ENCODE measurements at places on chromosomes 6 and 20.

- DNase-seq, result no peak
These were observed 94.2 kb downstream of the FAM50B start for GRCh38 chr6:3943331-3943765.

DNA sequence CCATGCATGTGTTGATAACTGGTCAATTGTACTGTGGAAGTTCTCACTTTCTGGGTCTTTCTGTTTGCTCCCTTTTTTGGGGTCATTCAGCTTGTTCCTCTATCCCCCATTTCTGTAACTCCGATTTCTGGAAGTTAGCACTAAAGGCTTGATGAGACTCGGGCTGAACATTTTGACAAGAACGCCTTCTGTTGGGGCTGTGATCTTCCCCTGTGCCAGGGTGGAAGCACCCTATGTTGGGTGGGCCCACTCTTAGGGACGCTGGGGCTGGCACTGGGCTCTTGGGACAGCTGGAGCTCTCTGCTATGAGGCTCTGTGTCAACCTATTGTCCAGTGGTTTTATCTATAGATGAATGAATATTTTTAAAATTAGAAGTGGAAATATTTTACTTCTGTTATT, 60.1 kb upstream of the FRMD1 start:
- no peak for DNase-seq

DNA sequence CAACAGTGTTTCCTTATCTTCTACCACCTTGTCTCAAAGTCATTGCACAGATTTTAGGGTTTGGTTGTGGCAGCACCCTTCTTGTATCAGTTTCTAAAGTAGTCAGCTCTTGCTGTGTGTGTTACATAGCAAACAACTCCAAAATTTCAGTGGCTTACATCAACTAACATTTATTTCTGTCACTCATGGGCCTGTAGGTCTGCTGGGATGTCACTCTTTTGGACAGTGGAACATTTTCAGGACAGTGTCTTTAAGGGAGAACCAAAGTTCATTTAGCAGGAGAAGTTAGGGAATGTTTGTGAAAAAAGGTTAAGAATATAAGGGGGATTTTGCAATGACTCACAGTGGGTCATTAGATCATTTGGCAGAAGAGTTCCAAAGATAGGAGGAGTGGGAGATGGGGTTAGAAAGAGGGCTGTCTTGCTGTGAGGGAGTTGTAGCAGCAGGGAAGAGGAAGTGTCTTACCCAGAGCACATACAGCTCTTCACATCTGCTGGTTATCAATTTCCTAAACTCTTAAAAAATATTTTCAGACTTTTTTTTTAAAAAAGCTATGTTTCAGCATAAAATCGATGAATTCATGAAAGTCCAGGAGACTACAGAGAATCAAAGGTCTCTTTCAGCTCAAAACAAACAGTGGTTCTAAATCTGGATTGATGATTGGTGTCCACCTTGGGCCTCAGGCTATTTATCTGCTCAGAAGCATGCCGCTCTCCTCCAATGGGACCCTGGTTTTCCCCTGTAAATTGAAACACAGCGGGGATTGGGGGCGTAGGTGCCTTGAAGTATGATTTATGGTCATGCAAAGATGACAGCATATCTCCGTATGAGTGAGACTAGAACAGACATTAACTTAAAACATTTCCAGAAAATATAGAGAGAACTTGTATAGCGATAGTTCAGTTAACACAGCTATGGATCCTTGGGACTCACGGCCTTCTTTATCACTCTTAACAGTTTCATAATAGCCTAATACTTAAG, 117.3 kb downstream of the B3GAT2 start:
- DNase-seq, result no peak

DNA sequence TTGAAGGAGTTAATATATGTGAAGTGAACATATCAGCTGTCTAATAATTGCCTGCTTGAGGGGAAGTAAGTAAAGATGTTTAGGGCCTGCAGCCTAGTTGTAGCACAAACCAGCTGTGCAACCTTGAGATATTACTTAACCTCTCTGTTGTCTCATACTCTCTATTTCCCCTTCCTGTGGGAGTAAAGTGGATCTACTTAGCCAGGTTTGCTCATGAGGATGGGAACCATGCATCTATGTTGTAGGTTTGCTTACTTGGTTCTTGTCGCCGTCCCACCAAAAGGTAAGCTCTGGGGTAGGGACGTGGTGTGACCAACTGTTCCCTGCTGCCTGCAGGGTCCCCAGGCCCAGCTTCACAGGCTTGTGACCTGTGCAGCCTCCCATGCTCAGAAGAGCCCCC, 362.7 kb upstream of the SULF2 start:
- DNase-seq, result no peak

DNA sequence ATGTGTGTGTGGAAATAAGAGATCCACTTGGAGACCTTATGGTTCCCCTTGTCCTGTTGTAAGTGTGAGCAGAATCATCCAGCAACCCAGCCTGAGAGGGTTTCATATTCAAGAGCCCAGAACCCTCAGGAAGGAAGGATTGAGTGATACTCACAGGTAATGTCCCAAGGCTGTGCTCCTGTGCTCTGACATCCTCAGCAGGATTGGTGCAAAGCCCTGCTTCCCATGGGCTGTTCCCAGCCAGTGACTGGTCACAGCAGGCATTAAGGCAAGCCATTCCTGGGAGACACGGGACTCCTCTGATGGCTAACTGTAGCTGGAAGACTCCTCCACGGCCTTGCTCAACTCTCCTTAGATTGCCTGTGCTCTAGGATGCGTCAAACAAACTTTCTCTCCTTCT, 33.8 kb upstream of the HLA-G start:
- DNase-seq, result no peak

- no peak for DNase-seq
These were observed 28.4 kb downstream of the COL19A1 start for GRCh38 chr6:69894578-69895347.

DNA sequence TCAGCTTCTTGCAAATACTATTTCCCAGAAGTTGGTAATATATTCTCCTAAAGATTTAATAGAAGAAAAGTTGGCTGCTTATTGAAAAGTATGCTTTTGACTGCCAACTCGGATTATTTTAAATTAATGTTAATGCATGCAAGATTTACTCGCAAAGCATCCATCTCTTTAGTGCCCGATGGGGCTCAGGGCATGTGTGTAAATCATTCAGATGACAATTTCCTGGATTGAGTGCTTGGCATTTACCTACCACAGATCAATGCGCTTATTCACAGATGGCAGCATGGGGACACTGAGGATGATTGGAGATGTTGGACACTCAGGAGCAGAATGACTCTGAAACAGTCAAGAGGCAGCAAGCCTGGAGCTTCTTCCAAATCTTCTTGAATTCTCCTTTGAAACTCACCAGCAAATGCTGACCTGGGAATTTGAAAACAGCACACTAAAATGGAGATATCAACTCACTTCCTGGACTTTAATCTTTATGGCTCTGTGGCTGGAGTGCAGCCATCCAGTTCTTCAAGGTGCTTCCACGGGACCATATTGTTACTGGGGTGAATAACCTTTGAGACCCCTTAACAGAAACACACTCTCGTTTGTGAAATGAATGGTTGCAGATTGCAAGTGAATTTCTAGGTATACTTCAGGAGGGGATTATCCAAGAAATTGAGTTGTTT, 34.1 kb upstream of the TIAM2 start:
- DNase-seq, result no peak

DNA sequence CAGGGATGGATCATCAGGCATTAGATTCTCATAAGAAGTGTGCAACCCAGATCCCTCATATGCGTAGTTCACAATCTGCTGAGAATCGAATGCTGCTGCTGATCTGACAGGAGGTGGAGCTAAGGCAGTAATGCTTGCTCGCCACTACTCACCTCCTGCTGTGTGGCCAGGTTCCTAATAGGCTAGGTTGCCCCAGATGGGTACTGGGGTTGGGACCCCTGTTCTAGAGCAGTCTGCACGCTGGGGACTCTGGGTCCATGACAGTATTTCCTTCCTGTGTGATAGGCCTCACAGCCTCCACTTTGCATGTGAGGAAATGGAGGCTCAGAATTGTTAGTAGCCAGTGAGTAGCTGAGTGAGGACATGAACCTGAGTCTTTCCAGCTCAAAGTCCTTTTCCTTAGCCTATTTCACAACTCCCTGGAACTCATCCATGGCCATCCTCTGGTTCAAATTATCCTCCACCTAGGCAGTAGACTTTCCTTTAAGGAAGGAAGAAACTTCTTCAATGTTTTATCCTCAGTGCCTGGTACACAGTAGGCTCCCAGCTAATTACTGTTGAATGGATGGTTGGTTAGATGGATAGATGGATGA, 117.2 kb downstream of the SYCP2 start:
- DNase-seq, result no peak

GRCh38 chr20:51412333-51412871, 130.1 kb downstream of the NFATC2 start:
- DNase-seq, result no peak

- no peak for DNase-seq
These were observed 204.8 kb upstream of the NOX3 start for GRCh38 chr6:155660251-155660977.

DNA sequence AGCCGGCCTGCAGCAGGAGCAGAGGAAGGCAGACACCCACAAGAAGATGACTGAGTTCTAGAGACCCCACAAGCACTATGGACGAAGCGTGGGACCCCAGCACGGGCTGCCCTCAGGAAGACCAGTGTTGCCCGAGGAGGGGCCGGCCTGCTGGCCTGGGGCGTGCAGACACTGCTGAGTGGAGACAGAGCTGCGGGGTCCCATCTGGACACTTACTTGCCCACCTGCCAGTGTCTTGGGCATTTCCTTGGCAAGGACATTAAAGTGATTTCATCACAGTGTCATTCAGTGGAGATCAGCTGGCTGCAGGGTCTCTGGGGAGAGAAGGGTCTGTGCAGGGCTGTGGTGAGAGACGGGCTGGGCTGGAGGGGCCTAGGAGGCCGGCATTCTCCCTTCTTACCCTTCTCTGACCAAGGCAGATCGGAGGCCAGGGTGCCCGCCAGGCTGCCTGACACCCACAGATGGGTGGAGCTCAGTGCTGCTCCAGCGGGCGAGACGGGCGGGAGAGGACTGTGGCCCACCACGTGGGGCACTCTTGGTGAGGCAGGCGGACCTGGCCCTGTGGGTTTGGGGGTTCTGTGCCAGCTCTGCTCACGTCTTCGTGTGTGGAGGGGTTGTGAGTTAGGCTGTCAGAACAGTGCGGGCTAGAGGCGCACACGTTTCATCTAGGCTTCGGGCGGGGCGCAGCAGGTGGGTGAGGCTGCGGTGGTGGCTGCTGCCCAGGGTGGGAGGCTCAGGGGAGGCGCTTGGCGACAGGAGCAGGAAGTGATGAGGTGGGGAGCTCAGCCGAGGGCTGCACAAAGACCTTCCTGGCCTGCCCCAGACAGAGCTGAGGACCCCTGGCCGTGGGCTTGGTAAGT, at the start of gene LIME1:
LIME1 (plus strand) TSS at position 806 of the 860 bp plus-strand sequence. CDS start 886 bp downstream, outside the sequence.
- DNase-seq, result peak; percentile 66

DNA sequence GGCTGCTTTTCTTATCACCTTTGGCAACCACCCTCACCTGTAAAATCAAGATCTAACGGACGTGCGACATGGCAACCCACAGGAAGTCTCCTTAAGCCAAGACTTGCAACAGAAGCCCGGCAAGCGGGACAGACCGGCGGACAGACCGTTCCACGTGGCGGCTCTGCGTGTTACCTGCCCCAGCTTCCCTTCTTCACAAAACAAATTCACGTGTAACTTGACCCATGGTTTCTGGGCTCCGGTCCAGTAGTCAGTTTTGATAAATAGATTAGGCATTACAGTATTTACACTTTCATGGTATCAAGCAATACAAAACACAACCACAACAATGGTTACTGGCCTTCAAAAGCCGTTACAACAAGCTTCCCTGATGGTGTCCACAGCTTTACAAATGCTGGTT, 133.8 kb downstream of the PRND start:
- DNase-seq, result no peak
